ENCODE measurements at places on chromosomes 7 and 10. TPM values are rescaled to one million over a fixed set of nuclear protein-coding genes. Genes with fewer than 3 reads are reported as not detected.
A peak's percentile ranks its signal among the peaks of the same experiment; 100 is the strongest.

GRCh38 chr7:137875746-137876145 lies 29.0 kb upstream of the DGKI start:
- DNase-seq, result no peak

The EPHB4 gene
- 24.9 TPM for total RNA-seq

- no peak for DNase-seq
Measured at GRCh38 chr10:30386801-30387588, 37.9 kb upstream of the MTPAP start.

DNA sequence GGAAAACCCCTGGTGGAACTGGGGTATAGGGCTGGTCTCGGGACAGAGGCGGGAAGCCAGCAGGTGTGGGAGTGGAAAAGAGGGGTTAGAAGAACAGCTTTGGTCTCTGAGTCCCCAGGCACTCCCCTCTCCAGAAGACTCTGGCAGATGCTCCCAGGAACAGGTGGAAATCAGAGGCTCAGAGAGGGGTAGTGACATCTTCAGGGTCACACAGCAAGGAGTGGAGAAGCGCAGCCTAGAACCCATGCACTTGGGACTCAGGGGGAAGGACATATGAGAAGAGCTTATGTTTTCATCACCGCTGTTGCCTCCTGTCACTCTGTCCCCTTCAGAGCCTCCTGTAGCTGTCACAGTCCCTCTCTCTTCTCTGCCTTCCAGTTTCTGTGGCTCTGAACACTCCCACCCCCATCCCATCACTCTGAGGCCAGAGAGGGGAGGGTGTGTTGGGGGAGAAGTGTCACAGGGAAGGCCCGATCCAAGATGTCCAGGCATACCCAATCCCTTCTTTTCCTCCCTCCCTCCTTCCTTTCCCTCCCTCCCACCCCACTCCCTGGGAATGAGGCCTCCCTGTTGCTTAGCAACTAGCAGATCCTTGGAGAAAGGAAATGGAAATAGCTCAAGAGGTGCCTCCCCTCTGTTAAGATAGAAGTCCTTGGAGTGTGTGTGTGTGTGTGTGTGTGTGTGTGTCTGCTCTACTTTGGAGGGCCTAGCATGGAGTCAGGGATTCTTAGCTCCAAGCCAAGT lies 32.0 kb downstream of the SRRM3 start:
- peak; percentile 16 for DNase-seq

The RPEL1 gene
- total RNA-seq, result under 0.01 TPM

- DNase-seq, result no peak
Measured at GRCh38 chr7:143389316-143390103, 8.4 kb downstream of the ZYX start.

DNA sequence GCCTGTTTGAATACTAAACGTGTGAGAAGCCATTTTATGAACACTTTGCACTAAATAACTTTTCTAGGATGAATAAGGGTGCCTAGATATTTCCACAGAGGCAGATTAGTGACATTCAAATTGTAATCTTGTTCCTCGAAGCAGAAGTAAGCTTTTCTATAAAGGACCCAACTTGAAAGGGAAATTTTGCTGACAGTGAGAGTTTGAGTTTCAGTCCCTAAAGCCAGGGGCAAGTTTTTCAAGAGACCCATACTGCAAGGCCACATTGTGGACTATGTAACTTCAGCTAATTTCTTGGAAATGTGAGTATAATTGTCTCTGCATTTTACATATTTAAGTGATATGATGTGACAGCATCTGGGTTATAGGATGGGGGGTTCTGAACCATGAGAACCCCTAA lies 387.2 kb upstream of the ETV1 start:
- DNase-seq, result no peak

GRCh38 chr7:94183289-94183749 lies 179.2 kb upstream of the BET1 start:
- DNase-seq, result peak; percentile 100

DNA sequence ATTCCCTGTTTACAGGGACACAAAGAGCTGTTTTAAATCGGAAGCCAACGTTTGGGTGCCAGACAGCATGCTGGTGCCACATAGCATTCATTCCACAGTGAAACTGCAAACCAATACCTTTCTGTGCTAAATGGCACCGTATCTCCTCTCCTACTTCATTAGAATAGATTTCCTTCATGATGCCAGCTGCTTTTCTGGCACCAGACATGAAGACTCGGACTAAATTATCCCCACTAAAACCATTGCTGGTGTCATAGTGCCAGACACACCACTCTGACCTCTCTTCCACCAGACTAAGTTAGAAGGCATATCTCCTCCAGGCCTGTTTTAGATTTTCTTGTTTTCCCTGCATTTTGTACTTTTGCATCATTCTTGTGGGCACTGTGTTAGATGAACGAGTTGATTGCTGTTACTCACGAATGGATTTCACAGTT lies 155.1 kb downstream of the ETV1 start:
- DNase-seq, result no peak

DNA sequence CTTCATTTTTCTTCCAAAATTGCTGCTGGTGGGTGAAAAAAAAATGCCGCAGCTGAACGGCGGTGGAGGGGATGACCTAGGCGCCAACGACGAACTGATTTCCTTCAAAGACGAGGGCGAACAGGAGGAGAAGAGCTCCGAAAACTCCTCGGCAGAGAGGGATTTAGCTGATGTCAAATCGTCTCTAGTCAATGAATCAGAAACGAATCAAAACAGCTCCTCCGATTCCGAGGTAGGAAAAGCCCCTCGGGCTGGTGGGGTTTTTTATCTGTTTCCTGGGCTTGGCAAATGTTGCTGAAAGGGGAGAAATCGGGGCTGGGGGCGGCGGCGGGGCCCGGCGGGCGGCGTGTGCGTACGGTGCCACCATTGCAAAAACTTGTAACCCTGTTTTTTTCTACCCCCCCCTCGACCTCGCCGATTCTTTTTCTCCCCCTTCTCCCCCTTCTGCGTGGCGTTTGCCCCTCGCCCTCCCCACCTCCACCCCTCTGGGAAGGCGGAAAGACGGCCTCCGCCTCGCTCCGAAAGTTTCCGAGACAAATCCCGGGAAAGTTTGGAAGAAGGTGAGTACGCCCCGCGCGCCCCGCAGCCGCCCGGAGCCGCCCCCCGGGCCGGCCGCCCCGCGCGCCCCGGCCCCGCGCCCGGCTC lies 789 bp downstream of the TCF7L2 start:
- DNase-seq, result peak; percentile 50

The INSIG1 gene
- total RNA-seq, result 313 TPM

GRCh38 chr10:132156382-132156781 lies 30.4 kb upstream of the DPYSL4 start:
- DNase-seq, result no peak

GRCh38 chr10:101601541-101601940 lies 13.4 kb downstream of the DPCD start:
- DNase-seq, result no peak

DNA sequence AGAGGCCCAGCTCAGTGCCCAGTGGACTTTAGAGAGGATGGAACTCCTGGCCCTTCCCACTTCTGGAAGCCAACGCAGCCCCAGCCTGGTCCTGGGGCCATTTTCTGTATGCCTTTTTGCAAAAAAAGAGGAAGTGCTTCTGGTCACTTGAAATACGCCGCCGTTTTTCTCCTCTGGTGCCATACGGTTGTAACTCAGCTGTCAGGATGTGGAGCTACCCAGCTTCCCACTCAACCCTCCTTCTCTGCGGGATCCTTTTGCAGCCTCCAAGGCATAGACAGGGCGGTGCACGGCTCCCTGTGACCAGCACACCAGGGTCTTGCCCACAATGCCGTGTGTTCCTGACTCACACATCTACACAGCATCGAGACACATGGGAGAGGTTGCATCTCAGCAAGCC lies 369.6 kb downstream of the TCERG1L start:
- DNase-seq, result no peak

GRCh38 chr7:47663213-47663612 lies 81.3 kb upstream of the TNS3 start:
- DNase-seq, result no peak

- no peak for DNase-seq
Measured at GRCh38 chr10:12829831-12830390, 171.6 kb downstream of the CCDC3 start.

The FRA10AC1 gene
- total RNA-seq, result 11.3 TPM

DNA sequence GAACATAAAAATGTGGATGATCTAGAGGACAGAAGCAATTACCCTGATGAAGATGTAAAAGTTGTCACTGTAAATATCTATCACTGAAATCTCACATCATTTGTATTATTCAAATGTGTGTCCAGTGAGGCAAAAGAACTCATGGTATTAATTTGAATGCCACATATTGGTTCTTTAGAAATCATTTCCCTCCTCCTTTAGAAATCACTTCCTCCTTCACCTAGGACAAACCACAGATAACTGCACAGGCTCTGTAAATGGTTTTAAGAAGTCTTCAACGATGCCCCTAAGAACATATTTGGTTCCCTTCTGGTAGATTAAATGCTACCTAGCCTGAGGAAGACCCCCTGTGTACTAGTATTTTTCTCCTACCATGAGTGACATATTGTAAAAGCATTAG lies 33.1 kb upstream of the ZNF518A start:
- DNase-seq, result no peak

DNA sequence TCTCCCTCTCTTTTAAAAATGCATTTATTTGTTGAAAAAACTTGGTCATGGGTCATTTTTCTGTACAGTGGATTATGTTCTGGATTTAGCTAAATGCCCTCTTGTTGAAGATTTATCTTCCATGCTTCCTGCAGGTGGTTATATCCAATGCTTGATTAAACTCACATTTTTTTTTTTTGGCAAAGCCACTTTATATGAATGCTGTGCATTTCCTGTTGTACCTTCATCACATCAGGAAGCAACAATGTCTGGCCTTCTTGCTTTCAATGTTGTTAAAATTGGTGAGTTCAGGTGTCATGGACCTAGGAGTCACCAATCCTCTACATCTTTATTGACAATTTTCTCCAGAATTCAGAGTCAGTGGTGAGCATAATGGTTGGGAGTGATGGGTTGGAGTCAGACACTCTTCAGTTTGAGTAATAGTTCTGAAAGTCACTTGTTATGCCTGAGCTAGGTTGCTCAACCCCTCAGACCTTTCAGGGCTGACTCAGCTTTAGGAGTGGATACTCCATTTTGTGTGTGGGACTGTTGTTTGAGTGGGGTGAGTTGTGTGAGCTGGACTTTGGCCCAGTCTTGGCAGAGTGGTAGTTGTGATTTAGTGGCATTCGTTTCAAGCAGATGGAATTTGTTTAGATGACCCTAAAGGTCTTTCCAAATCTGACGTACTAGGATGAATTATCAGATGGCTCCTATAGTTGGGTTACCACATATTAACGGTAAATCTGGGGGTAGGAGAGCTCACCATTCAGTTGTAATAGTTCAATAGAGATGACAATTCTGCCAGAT lies 213.5 kb upstream of the ZNF32 start:
- peak; percentile 99 for DNase-seq

The HOXA6 gene
- total RNA-seq, result not detected

DNA sequence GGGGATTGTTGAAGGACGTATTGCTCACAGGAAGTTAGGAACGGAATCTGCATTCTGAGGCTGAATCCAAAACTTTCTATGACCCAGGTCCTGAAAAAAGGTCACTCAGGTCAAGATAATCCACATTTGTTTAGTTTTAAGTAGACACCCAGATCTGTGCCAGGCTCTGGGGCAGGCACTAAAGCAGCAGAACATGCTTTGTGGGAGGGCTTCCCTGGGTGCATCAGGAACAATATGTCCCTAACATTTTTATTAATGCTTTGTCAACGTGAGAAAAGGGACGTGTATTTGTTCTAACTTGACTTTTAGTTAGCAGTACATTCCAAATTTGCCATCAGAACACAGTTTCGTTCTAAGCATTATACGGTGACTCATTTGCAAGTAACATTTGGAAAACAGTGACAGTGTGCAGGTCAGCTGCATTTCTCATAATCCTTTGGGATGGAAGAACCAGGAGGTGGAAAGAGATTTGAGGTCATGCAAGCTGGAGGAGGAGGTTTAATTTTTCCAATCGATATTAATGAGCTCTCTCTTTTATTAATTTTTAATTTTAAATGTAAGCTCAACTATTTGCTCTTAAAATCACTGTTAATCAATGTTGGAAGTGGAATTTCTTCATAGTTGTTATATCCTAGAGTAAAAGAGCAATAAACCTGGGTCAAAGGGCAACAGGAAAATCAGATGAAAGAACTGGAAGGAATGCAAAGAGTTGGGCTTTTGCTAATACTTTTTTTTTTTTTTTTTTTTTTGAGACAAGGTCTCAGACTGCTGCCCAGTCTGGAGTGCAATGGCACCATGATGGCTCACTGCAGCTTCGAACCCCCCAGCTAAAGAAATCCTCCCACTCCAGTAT lies 35.0 kb downstream of the TAS2R41 start:
- peak; percentile 33 for DNase-seq

DNA sequence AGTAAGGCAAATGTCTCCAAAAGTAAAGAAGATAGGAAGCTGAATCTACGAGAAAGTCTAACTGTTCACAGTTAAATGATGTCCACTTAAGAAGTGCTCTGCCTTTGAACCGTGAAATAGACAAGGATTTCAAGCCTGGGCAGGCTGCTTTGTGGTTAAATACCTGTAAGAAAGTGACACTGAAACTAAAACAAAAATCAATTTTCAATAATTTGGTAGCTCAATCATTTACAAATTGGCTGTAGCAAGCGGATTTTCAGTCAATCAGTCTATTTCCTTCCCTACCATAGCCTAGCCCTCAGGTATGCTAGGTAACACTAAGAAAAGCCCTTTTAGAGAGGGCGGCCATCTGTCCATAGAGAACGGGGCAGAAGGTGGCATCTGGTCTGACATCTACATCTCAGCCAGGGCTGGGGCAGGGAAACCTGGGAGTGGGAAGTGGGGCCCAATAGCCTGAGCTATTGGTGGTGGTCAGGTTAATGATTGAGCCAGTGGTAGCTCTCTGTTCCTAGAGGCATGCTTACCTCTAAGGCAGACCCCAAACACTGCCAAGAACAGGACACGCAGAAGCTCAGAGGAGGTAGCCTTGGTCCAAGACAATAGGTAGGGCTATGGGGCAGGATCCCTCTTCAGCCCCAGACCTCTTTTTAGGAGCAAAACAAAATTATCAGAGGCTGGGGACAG lies 223.2 kb downstream of the CCSER2 start:
- DNase-seq, result no peak

DNA sequence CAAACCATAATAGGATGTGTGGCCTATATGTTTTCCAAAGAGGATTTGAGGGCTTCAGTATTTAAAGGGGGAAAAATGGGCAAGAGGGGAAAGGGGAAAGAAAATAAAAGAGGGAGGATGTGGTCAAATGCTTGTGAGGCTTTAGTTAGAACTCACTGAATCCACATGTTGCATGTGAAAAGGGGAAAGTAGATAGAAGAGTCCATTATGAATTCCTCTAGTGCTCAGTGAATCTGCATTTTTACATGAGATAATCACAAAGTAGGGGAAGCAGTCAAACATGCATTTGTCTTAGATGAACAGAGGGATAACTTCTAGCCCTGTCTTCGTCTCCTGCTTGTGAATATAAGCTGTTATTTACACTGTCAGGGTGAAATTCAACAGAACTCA lies 24.6 kb upstream of the AKAP9 start:
- DNase-seq, result no peak

The TMEM176A gene
- not detected for total RNA-seq
